ENCODE measurements at places on chromosomes 2 and 18.
A peak's percentile ranks its signal among the peaks of the same experiment; 100 is the strongest.

DNA sequence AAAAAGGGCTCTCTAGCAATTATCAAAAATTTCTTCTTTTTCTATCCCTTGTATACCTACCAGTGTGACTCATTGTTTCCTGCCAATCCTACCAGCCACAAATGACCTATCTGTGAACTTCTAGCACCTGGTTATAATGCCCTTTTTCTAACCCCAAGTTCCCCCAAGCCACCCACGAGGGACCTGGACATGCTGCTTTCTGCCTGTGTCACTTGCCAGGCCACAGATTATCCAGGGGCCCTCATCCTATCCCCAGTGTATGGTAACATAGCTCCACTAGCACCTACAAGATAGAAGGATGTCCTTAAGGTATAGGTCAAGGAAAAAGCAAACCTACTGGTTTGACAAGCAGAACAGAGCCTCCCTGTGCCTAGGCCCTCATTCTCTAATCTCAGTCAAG lies 26.8 kb downstream of the AAK1 start:
- DNase-seq: no peak

- DNase-seq: no peak
These were observed 109.7 kb upstream of the CNTNAP5 start for GRCh38 chr2:123915380-123915779.

GRCh38 chr2:208268156-208268952 lies 2.3 kb downstream of the PIKFYVE start:
- no peak for DNase-seq

DNA sequence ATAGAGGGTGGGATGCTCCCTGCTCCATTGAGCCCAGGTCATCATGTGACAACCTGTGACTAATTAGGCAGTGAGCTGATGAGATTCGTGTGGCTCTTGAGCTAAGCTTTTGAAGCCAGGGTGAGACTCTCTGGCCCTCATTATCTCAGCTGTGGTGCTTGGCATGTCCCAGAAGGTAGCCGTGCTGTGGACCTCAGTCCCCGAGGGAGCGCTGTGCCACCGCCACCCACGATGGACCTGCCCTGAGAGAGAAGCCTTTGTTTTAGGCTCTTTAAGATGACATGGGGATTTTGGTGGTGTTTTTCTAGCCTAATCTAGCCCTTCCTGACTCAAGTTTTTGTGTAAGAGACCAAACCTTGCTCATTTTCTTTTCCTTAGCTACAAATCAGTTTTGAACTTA lies 66.4 kb downstream of the NEDD4L start:
- no peak for DNase-seq

GRCh38 chr2:206856513-206856912 lies 82.8 kb upstream of the CPO start:
- peak; percentile 51 for DNase-seq

DNA sequence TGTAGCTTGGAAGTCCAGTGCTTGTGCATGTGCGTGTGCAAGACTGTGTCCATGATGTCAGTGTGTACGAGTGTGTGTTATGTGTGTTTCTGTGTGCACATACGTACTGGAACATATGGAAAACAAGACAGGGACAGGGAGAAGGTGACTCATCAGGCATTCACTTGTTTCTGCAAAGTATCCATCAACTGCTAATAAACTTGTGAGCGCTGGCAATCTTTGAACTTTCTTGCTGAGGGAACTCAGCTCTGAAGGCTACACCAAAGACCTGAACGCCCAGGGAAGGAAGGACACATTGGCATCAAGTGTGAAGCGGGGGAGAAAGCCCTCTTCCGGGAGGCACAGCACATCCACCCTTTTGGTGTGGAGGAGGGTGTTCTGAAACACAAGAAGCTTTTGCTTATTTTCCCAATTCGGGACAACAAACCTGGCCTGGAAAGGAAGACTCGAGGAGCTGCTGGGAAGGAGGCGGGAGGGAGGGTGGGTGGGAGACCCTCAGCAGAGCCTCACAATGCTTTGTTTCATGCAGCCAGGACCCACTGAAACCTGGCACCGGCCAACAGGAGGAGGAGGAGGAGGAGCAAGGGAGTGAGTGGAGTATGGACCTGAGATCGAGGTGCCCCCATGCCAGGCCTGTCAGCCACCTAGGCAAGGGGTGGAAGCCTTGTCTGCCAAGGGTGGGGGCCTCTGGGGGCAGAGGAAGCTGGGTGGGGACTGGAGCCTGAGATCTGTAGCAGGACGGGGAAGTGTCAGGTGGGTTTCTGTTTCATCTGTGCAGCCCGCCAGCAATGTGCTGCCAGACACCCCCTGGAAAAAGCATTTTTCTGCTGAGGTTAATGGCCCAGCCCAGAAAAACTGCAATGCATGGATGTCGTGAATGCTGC lies 26.8 kb downstream of the SMAD7 start:
- DNase-seq: no peak

DNA sequence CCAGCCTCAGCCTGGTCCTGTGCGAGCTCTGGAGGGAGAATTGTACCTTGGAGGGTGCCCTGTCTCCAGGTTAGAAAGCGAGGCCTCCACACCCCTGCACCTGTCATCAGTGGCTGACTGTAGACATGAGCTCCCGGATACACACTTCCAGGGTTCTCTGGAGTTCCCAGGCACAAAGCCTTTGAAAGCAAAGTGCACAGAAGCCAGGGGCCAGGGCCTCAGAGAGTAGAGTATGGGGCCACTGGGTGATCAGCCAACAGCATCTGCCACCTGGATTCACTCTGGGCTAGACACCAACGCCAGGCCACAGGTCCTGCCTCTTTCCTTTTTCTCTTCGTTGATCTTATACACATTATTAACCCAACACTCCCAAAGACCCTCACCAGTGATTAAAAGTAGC lies 239.4 kb upstream of the HDAC4 start:
- no peak for DNase-seq

GRCh38 chr2:33022989-33023727 lies 76.4 kb downstream of the LTBP1 start:
- DNase-seq: peak; percentile 62

DNA sequence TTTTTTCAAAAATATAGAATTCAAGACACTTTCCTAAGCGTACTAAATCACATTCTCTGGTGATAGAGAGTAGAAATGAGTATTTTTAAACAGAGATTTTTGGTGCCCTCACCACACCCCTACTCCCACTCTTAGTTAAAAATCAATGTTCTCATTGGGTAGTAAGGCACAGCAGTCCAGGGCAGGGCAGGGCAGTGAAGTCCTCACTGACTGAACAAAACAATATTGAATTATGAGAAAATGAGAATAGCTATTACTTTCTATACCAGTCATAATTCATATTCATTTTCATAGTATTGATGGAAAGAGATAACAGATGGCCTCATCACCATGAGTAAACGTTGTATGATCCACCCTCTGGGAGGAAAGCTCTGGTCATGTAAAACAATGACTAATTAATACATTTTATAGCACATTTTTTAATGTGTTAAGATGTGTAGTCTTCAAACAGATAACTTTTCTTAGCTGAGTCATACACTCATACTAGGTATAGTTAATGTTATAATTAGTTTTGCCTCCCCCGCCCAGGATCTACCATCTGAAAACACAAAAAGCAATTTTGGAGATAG lies 686.1 kb downstream of the KCNJ3 start:
- DNase-seq: no peak

GRCh38 chr2:207768866-207769596 lies 675 bp downstream of the FZD5 start:
- peak; percentile 41 for DNase-seq

DNA sequence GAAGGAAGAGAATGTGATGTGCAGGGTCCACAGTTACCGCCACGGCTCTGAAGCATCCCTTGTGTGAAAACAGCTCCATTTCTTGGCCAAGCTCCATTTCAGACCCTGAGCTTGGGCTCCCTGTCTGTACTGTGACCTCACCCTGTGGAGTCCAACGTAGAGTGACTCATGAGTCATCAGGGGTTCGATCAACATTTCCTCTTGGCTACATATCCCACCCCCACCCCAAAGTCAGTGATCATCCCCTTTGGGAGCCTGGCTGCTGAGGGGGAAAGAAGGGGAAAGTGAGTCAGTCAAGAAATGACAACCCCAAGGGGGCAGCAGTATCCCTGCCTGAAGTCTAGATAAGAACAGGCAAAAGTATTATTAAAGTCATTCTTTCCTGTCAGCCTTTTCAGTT lies 62.2 kb downstream of the PAPOLG start:
- DNase-seq: no peak

DNA sequence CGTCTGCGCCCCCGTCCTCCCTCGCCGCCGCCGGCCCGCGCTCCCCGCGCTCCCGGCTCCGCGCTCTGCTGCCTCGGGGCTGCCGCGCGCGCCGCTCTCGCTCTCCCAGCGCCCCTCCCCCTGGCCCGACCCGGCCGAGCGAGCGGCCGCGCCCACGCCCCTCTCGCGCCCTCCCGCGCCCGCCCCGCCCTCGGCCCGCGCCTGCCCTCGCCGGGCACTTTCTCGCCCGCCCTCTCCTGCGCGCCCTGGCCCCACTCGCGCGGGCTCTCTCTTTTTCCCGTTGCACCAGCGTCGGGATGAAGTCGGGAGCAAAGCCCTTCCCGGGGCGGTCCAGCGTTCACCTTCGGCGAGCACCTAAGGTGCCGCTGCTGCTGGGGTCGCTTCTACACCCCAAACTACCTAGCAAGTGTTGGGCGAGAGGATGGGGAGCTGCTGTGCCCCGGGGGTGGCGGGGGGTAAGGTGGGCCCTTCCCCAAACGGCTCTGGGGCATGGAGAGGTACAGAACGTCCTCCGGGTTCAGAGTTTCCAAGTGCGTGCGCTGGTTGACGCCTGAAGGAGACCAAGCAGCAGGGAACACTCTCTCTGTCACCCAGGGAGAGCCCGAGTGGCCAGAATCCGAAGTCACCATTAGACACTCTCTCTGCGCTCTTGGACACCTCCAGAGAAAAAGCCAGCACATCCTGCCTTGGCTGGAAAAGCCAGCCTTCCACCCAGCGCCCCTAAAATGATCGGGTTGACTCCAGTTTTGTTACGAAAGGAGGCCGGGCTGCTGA lies at the start of gene COLEC12:
TSS of gene COLEC12 (minus strand) at position 70 of the 774 bp plus-strand sequence. CDS start 187 bp downstream, outside the sequence.
- DNase-seq: no peak

GRCh38 chr2:41488888-41489287 lies 558.9 kb upstream of the PKDCC start:
- no peak for DNase-seq

DNA sequence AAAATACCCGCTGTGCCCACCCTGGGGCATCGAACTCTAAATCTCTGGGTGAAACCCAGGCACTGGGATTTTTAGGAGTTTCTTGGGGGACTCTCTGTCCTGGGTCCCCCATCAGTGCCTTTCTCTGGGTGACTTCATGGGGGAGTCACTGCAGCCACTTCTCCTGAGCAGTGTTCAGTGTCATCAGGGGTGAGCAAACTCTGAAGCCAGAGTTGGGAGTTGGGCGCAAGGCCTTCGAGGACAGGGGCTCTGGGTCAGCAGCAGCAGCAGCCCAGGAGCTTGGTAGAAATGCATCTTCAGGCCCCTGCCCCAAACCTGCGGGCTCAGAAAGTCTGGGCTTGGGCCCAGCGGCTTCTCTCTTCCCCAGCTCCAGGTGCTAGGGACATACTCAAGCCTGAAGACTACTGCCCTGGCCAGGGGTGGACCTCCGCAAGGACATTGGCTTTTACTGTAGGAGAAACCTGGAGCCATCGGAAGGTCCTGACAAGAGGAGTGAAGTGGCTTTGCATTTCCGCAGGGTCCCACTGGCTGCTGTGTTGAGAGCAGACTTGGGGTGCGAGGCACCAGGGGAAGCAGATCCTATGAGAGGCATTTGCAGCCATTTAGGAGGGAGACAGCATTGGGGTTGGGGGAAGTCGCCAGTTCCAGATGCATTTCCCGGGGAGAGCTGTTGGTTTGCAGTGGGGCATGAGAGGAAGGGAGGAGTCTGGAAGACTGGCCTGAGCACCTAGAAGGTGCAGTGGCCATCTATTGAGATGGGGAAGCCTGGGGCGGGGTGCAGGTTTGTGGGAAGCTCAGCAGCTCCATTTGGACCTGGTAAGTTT lies 51.5 kb upstream of the FAHD2A start:
- no peak for DNase-seq

GRCh38 chr2:168480356-168480755 lies 24.3 kb downstream of the CERS6 start:
- no peak for DNase-seq

- no peak for DNase-seq
These were observed 37.5 kb upstream of the NPAS2 start for GRCh38 chr2:100782380-100782878.

GRCh38 chr2:81747481-81748070 lies 1443.0 kb upstream of the LRRTM1 start:
- no peak for DNase-seq

- DNase-seq: no peak
These were observed 416.8 kb downstream of the FIGN start for GRCh38 chr2:163319006-163319405.

DNA sequence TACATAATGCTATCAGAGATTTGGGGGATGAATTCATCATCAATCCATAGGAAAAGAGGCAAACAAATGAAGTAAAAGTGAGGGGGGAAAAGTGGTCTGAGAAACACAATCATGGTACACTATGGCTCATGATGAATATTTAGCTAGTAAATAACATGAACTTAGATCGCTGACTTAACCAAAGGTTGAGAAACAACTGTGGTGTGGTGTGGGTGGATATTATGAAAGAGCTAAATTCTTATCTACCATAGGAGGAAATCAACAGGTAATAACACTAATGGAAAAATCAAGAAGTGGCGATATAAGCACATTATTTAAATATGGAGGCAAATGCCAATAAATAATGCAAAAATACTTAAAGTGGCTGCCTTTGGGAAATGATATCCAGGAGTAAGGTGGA lies 12.2 kb upstream of the TPRKB start:
- DNase-seq: no peak

- DNase-seq: no peak
These were observed 100.0 kb upstream of the PKDCC start for GRCh38 chr2:41947701-41948396.

DNA sequence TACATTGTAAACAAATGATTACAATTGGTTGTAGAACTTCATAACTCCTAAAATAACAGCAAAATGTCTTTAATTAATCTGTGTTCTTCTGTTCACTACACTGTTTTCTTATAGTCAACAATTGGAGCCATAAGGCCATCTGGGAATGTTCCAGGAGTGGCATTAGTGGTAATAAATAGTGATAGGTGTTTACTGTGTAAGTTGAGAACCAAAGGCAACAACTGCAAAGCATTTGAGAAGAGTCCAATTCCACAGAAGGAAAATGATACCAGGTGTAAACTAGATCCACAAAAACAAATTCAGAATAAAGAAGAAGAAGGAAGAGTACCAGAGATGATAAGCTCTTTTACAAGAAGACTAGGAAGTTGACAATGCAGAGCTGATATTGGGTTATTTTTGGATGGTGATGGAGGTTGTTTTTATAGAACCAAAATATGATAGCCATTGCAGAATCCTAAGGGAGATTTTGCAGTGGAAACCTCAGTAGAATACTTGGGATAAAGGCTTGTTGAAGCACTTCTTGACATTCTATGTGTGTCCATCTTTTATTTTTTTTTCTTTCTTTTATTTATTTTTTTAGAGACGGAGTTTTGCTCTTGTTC lies 52.9 kb downstream of the ANTXR1 start:
- DNase-seq: no peak

DNA sequence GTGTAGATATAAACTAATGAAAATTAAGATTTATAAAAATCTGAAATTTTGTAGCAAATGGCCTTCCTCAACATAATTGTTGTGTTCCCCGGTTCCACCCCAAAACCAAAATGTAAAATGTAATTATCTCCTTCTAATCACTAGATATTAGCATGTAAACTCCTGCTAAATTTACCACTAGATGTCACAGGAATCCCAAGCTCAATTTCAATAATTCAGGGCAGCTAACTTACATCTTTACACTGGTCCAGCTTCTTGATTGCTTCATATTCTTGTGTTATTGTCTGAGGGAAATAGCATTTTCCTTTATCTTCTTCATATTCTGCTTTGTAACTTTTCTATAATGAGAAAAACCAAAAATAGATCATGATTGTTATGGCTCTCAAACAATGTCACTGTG lies 42.6 kb downstream of the NEB start:
- DNase-seq: no peak

- no peak for DNase-seq
These were observed 593.2 kb upstream of the ZNF804A start for GRCh38 chr2:184004948-184005672.

All from hepatic stellate cell (primary cell).